ENCODE measurements at places on chromosomes 5 and 9.

- DNase-seq: no peak
Measured at GRCh38 chr9:121261107-121261460, 6.9 kb upstream of the GSN start.

DNA sequence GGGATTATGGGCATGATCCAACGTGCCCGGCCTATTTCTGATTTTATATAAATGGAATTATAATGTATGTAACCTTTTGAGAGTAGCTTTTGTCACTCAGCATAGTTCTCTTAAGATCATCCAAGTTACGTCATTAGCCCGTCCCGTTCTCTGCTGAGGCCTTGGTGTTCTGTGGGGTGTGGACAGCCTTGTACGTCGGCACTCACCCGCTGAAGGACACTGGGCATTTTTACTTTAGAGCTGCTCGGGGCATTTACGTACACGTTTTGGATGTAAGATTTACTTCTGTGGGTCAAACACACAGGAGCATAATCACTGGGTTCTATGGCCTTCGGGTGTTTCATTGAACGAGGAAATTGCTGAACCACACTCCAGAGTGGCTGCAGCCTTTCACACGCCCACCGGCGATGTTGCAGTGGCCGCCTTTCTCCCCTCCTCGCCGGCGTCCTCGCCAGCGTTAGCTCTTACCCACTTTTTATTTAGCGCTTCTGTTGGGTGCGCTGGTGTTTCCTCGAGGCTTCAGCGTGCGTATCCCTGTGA, 101.8 kb downstream of the EHMT1 start:
- no peak for DNase-seq

GRCh38 chr5:170941788-170942187, 80.0 kb downstream of the RANBP17 start:
- DNase-seq: no peak

DNA sequence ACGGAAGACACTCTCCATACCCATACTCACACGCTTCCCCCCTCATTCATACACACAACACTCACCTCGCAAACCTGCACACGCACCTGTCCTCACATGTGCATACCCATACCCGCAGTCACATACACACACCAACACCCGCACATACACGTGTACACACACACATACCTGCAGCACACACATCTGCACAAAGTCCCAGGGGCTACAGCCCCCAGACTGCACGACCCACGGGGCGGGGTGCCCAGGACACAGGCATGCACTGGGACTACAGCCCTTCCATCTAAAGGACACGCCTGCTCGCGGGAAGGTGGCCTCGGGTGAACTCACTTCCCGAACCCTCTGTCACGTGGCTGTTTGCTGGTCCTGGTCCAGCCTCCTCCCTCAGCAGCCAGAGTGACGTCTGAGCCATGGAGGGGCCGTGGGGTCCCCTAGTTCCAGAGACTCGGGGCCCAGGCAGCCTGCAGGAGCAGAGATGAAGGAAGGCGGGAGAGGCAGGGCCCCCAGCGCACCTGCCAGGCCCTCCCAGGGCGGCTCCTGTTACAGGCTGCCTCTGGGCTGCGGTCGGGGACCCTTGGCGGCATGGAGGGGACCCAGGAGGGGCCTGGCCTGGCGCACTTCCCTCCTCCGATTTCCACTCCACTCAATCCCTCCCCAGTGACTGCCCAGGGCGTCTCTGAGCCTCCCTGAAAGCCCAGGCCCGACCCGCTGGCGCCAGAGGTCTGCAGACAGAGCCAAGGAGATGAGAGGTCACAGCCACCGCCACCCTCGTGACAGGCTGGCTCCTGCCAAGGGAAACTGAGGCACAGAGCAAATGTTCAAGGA, 8.1 kb downstream of the SLC12A7 start:
- no peak for DNase-seq

DNA sequence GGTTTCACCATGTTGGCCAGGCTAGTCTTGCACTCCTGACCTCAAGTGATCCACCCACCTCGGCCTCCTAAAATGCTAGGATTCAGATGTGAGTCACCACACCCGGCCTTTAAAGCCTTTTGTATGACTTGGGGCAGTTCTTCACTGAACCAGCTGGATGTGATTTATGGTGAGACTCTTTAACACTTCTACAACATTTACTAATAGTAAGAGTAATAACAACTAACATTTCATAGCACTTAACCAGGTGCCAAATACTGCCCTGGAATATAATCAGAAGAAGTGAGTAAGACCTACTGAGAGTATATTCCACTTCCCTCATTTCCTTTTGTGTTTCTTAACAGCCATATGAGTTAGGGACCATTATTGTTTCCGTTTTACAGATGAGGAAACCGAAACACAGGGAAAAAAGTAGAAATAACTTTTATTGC, 10.0 kb downstream of the ZSWIM6 start:
- no peak for DNase-seq

- DNase-seq: no peak
Measured at GRCh38 chr5:97751540-97751939, 568.5 kb upstream of the RIOK2 start.

Measured in COLO829 (cell line).